AG08396 (cell line): ENCODE measurements at places on chromosomes 6 and 20.

DNA sequence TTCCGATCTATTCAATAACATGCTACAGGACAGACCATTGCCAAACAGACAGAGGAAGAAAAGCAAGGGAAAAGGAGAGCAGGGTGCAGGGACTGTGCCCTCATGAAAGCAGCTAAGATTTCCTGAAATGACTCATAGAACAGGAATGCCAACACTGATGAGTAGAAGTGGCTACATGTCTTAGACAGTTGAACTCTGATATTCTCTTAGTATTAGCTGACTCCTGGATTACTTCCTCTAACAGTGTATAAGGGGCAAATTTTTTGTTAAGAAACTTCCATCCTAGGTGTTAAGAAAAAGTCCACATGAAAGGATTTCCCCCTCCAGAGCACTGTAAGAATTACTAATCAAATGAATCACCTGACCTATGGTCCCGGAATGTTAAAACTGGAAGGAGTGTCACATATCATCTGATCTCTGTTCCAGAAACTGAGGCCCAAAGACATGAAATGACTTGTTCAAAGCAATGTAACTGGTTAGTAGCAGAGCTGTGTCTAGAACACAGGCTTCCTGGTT is 224.9 kb downstream of the IBTK start:
- DNase-seq: peak; percentile 47

- DNase-seq: no peak
Measured at GRCh38 chr6:170098428-170099170, 192.3 kb downstream of the DLL1 start.

DNA sequence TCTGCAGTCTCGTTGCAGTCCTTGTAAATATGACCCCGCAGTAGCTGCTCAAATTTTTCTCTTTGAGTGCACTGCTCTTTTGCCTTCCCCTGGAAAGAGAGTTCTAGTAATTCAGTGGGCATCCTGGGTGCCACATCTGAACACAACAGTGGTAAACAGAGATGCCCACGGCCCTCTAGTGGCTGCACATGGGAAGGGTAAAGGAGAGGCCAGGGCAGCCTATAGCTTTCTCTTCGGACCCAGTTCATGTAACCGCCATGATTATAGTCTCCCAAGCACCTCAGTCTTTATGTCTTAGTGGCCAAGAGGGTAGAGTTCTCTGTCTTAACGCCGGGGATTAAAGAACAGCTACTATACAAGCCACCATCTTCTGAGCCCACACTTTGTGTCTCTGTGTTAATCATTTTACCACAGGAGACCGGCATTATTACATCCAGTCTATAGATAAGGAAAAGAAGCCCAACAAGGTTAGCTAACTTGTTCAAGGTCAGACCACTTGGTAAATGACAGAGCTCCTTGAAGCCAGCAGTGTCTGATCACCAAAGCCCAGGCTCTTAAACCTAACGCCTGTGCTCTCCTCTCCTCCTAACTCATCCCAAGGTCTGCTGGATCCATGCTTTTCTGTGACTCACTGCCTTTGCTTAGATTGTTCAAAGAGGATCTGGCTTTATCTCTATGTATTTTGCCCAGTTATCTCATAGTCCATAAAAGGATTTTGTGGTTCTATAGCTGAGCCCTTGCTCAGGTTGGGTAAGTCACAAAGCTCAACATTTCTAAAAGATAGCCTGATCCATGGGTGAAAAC is 81.8 kb downstream of the ISM1 start:
- peak; percentile 39 for DNase-seq

DNA sequence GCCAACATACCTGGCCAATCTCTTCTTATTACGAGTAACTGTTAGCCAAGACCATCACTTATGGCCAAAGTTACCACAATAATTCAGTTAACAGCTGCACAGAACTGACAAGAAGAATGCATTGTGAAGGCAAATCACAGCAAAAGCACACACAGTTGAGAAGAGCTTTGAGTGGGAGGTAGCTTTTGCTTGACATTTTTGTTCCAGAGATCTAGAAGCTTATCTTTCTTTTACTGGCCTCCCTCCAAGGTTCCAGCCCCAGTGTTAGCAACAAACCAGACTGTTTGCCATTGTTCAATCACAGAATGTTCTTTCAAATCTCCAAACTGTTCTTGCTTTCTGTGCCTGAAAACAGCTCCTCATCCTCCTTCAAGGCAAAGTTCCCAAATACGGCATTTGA is 35.9 kb upstream of the IRAK1BP1 start:
- no peak for DNase-seq

DNA sequence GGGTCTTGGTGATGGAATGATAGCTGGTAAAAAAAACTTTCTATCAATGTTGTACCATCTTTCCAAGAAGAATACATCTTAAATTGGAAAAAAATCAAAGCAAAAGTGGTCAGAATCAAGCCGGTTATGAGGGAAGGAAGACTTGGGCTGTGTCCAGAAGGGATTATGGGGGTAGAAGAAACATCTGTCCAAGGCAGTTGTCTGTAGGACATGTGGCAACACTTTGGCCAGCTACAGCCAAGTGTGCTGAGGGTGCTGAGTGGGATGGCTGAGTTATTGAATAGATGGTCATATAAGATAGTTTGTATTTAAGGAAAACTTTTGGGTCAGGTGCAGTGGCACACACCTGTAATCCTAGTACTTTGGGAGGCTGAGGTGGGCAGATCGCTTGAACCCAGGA is 38.4 kb downstream of the INSM1 start:
- no peak for DNase-seq

DNA sequence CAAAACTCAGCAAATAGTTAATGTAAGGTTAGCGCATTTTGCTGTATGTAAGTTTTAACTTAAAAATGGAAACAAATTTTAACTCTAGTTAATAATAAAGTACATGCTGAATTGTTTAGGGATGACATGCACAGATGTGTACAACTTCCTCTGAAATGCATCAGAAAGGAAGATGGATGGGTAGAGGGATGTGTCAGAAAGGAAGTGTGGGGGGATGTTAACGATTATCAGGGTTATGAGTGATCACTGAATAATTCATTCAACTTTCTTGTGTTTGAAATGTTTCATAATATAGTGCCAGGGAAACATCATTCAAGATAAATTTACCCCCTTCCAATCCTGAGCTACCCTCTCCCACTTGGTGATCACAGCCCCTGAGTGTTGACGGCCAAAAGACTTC is 87.6 kb downstream of the FOXA2 start:
- no peak for DNase-seq

DNA sequence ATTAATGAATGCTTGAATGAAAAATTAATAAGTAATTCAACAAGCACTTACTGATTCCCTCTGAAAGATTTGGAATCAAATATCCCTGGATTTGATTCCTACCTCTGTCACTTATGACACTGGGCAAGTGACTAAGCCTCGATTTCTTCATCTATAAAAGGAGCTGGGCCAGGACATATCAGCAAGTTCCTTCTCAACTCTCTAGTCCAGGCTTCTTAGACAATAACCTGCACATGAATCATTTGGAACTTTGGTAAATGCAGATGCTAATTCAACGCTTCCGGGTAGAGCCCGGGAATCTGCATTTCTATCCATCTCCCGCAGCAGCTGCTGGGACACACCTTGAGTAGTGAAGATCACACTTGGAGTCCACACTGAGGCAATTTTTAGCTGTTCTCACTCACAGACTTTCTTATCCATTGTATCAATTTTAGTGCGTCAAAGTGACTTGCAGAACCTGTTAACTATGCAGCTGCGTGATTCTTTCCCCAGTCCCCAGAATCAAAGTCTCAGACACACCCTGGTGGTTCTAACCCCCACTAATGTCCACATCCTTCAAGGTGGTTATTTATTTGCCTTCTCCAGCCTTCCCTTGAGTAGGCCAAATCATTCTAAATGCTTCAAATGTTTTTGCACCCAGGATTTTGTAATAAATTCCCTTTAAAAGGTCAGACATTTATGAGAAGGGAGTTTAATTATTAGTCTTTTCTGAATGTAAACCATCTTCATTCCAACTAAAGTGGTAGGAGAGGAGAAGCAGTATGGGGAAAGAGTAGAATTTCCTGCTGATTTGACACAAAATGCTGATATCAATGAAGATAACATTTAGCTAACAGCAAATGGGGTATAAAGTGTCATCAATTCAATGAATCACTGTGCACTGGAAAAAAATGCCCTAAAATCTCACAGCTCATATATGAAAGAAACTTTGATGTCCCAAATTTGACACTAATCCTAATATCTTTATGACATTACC is 26.0 kb upstream of the CCND3 start:
- DNase-seq: no peak

DNA sequence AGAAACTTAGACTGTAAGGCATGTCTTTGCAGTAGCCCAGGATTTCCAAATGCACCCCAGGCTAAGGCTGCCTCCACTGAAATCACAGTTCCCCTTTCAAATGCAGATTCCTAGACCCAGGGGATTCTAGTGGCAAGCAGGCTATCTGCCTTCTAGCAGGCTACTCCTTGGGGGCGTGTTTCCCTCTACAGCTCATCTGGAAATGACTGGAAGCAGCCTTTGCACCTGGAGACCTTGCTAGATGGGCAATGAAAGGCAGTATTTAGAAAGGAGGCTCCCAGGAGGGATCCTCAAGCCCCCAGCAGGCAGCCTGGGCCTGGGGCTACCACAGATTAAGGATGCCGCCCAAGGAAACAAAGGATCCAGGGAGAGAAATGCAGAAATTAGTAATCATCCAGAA is 26.0 kb upstream of the SYNDIG1 start:
- no peak for DNase-seq

- DNase-seq: no peak
Measured at GRCh38 chr6:109762769-109763441, 71.8 kb downstream of the FIG4 start.

- peak; percentile 53 for DNase-seq
Measured at GRCh38 chr6:47308552-47309290, 984 bp downstream of the TNFRSF21 start.

GRCh38 chr6:149260214-149260874 is 57.2 kb upstream of the TAB2 start:
- no peak for DNase-seq

DNA sequence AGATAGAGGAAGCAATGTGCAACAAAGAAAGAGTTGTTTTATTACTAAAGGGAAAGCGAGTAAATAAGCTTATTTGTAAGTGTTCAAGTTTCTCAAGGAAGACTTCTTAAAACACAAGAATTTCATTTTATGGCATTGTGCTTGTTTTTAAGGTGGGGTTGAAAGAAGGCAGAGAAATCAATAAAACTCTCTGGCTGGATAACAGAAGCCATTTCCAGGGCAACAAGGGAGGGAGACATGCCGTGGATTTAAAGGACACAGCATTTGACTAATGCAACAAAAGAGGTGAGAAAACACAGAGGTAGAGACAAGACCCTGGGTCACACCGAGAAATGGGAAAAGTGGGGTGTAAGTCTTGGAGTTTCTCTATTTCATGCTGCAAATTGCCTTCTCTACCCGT is 28.8 kb upstream of the GMPR start:
- DNase-seq: no peak

DNA sequence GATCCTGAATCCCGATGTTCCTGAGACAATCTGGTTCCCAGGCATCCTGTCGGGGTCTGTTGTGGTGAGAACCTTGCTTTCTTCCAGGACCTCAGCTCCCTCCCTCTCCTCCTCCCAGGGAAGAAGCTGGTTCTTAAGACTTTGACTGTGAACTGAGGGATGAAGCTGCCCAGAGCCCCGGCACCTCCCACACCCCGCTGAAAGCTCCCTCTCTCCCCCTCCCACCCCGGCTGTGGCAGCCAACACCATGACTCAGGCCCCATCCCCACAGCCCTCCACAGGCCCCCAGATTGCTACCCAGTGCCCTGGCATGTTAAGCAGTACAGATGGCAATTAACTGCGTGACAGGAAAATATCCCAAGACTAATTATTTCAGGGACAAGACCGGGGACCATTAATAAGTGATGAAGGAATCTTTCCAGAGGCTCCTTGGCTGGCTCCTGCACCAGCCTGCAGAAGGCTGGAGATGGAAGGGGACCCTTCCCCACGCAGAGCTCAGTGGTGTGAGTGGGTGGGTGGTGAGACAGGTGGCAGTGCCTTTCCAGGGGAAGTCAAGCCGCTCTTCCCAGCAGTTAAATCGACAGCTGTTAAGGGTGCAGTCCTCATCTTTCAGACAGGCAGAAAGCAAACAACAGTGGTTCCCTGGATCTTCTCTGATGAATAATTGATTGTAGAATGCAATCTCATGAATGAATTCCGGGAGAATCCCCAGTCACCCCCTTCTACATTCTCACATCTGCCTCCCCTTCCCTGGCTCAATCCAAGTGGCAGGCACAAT is 237.9 kb downstream of the LRFN2 start:
- no peak for DNase-seq

DNA sequence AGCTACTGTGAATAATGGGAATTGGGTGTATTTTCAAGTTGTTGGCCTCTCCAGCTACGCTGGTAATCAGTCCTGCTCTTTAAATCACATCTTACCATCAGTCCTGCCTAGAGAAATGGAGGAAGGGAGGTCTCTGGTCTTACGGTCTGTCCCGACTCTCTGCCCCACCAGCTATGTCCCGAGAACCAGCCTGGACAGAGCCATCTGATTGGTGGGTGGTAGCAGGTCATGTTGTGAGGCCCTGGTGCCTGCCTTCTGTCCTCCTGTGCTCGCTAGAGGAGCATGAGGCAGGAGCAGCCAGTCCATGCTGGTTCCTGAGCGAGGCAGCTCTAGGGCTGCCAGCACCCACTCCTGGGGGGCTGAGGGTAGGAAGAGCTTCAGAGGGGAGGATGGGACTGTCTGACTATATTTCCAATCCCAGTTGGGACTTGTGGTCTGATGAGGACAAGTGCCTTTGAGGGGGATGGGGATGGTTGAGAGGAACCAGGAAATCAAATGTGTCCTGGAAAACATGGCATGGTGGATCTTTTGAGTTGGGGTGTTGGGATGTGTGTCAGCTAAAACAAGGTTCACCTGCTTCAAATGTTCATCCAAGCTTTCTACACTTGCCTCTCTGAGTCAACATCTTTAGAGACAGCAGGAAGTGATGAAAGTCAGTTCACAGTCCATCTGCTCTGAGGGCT is 33.0 kb downstream of the SYNJ2 start:
- DNase-seq: no peak

DNA sequence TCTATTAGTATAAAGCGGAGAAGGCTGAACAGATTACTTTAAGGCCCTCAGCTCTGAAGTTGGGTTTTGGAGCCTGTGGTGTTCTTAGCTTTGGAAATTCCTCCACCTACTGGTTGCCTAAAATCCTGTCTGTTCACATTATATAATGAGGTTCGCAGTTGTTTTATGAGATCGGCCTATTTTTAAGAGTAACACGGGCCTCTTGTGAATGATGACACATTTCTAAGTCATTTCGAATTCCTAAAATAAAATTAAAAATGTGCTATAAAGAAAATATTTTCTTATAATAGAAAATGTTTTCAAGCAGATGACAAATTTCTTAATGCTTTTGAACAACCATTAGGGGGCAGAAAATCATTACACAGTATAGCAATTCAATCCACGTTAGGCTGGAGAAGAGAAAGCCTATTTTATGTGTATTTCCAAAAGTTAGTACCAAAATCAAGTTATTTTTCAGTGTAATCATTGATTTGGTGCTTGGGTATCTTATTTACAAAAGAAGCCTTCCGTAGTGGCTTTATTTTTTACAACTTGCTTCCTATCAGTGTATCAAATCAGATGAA is 15.8 kb upstream of the FAM8A1 start:
- peak; percentile 73 for DNase-seq
